Left ventricle myocardium inferior (tissue), 1 donor: ENCODE measurements at places on chromosomes 7 and 10. TPM values are rescaled to one million over a fixed set of nuclear protein-coding genes. Genes with fewer than 3 reads are reported as not detected.

DNA sequence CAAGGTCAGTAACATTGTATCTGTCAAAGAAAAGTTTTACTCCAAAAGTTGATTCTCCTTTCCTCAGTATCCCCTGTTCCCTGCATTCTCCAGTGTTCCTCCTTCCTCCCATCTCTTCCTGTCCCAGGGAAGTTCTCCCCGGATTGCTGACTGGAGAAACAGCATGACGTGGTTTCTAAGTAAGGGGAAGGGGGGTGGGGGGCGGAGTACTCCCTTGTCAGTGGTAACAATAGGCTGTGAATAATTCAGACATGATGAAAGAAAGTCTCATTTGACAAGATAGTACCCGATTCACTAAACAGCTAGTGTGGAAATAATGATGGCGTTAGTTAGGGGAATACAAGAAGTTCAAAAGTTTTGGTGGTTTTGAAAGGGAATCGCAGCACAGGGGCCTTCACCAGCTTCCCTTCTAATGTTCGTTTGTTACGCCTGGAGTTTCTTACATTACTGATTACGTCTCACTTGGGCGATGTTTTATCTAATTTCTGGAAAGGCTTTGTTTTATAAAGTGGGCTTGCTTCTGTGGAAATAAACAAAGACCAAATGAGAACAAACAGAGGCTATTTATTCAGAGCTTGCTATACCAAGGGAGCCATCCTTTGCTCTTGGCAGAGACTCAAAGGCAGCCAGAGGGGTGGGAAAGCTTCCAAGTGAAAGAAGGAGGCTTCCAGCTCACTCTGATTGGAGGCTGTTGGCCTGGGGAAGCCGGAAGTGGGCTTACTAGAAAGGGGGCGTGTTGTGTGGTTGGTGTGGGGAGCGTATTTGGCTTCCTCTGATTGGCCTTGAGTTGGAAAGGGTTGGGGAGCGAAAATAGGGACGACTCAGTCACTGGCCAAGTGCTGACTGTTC, 453.7 kb downstream of the SDK1 start:
- no peak for DNase-seq

GRCh38 chr7:123972045-123972444, 47.0 kb downstream of the SPAM1 start:
- no peak for DNase-seq

DNA sequence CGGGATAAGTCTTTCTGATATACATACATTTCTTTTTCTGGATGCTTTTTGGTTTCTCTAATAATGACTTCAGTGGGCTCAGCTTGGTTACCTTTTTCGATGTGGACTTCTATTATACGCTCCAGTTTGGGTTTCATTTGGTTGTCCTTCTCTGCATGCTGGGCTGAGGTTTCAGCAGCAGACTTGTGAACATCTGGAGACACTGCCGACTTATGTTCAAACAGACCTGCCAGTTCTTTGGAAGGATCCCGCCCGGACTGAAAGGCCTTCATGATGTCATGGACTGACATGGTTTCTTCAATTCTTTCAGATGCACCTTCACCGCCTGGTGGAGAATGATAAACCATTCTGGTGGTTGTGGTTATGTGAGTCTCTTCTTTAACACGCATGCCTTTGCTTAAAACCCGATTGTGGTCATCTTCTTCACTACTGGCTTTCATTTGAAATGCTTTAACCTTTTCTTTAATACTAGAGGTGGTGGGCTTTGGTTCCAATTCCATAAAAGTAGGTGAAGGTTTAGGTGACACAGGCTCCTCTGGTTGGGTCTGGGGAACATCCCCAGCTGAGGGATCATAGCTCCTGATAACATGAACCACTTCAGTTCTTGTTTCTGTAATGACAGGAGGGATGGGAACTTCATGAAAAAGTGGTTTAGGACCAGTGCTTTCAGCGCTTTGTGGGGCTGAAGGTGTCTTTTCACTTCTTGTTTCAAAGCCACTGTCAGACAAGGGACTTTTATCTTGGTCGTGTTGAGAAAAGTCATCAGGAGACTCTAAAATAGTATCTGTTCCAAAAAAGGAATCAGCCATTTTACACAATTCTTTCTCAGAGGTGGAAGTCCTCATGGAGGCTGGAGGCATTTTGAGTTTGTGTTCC, 167.7 kb upstream of the CCDC6 start:
- no peak for DNase-seq

GRCh38 chr10:89339875-89340274, 12.1 kb downstream of the IFIT3 start:
- DNase-seq, result no peak

The PI4K2A gene
- 12.4 TPM for total RNA-seq
